NCI-H187 treated with DMSO at 0.1 percent for 48 hours (cell line): ENCODE measurements at places on chromosomes 13 and 19.

- DNase-seq: no peak
Measured at GRCh38 chr19:798415-799075, 1.3 kb downstream of the PTBP1 start.

- DNase-seq: no peak
Measured at GRCh38 chr13:113009743-113010509, 40.9 kb downstream of the MCF2L start.

- no peak for DNase-seq
Measured at GRCh38 chr13:19567820-19568534, 6.6 kb upstream of the TPTE2 start.

GRCh38 chr19:46746281-46747057 lies at the start of gene STRN4:
Gene STRN4 (minus strand): TSS chr19:46746450. CDS start chr19:46746430, 20 bp downstream.
- no peak for DNase-seq

- no peak for DNase-seq
Measured at GRCh38 chr13:28537171-28537570, 42.2 kb upstream of the FLT1 start.
